Non-pigmented ciliary epithelial cell (primary cell): ENCODE measurements at places on chromosomes 16 and 17.

DNA sequence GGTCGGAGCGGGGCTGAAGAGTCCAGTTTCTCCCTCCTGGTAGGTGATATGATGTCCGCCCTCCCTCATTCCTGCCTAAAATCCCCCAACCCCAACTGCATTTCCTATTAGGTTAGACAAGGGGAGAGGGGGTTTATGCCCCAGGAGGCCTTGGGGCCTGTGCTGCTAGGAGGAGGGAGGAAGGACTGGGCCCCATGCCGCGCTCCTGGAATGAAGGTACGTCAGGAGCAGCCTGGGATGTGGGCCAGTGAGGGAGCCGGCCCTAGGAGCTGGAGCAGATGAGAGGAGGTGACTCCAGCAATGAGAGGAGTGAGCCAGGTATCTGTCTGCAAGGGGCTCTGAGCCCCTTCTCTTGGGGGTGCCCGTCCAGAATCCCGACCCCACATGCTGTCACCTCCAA lies 46.9 kb upstream of the CDC42EP4 start:
- no peak for DNase-seq

DNA sequence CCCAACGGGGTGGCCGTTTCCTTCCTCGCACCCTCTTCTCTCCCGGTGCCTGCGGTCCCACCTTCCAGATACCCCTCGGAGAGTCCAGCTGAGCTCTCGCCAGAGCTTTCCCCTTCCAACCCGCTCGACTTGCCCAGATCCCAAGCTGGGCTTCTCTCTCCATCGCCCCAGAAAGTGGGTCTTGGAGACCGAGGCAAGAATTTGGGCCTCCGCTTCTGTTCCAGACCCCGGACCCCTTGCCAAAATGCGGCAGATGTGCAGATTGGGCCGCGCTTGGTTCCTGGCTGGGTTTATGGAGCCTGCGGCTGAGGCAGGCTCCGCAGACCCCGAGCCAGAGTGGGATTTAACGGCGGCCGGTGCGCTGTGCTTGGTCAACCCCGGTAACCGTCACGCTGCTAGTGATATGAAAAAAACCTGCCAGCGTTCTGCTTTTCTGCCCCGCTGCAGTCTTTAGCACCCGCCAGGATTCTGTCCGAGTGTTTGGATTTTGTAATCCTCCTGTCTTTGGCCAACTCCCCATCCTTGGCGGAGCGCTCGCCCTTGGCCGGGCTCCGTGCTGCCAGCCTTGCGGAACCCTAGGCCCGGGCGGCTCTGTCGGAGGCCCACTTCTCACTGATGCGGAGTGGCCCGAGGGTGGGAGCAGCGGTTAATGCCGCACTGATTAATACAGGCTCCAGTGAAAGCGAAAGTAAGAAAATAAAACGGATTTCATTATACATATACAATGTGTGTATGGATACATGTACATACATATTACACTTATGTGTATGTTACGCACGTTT lies 754 bp upstream of the SLFN11 start:
- DNase-seq = no peak

GRCh38 chr17:61816538-61816937 lies 46.8 kb downstream of the BRIP1 start:
- DNase-seq = no peak

GRCh38 chr16:56828647-56829046 lies 36.4 kb upstream of the SLC12A3 start:
- DNase-seq = no peak

DNA sequence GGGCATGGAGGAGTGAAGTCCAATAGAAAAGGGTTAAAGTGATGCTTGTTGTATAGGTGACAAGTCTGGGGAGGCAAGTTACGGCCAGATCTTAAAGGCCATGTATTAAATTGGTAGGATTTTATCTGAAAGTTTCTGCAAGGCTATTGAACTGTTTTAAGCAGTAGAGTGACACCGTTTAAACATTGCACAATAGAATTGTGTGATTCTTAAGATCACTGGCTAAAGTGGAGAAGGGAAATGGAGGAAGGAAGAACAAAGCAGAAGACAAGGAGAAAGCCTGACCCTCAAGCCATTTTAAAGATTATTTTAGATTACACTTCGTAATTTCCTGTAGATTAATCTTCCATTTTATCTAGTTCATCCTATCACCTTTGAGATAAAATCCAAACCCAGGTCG lies 5.6 kb upstream of the MPHOSPH6 start:
- DNase-seq = no peak

DNA sequence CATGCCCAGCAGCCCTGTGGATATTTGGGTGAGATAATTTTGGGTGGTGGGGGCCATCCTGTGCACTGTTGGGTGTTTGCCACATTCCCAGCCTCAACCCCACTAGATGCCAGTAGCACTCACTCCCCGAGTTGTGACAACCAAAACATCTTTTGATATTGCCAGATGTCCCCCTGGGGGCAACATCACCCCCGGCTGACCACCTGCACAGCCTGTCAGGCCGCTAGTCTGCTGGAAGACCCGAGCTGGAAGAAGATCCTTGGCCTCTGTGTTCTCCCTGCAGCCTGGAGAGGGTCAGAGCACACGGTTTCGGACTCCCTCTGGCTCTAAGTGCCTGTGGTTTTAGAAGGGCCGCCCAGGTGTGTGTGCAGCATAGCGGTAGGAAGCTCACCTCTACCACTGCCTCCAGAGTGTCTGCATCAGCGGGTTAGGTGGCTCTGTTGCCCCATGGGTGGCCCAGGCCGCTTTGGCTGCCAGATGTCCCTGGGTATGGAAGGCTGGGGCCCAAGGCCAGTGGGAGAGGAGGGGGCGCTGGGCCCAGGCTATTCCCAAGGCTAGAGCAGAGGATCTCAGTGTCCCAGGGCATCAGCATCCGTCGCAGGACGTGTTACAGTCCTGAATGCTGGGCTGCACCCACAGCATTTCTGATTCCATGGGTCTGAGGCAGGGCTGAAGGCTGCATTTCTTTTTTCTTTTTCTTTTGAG lies 195.8 kb upstream of the GSE1 start:
- DNase-seq = no peak

GRCh38 chr17:50462446-50462845 lies 6.2 kb downstream of the CHAD start:
- DNase-seq = no peak

DNA sequence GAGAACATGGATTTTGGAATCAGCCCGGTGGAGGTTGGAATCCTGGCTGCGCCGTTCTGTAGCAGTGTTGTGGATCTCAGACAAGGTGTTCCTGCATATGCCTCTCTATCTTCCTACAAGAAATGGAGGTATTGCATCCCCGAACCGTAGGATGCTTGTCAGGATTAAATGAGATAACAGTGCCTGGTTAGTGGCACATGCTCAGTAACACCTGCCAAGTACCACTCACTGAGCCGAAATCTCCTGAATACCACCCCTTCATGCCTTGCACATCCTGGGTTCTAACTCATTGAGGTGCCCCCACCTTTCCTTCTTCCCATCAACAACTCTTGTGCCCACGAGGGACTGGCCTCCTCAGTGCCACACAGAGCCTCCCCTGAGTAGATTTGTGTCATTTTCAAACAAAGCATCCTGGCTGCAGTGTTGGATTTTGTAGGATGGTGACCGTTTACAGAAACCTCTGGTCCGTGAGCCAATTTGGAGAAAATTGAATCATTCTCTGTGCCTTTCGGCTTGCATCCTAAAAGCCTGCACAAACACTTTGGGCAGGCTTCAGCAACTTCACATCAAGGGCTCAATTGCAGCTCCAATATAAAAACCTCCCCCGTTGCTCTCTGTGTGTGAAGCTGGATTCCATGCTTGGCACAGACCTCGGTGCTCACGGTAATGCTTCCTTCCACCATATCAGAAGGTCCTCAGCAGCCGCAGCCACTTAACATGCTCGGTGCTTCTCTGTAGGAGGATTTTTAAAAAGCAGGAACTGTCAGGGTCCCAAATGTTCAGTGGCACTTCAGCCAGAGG lies 84.2 kb downstream of the WWOX start:
- no peak for DNase-seq

GRCh38 chr17:82217530-82218204 lies 5.0 kb upstream of the CCDC57 start:
- peak; percentile 66 for DNase-seq

- no peak for DNase-seq
Observed at GRCh38 chr17:82939621-82940135, 99.9 kb upstream of the ZNF750 start.

DNA sequence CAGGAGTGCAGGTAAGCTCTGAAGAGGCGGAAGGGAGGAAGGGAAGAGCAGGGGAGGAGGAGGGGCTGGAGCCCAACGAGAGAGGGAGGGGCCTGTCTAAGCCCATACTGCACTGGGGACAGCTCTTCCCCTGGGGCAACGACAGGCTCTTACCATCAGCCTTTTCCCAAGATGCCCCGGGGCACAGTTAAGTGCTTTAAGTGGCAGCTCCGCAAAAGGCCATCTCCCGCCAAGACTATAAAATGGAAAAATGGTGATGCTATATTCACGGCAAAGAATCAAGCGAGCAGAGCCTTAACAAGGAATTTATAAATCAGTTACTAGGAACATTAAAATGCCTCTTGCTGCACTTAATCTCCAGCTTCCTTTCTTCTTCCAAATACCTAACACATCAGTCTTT lies 110.2 kb upstream of the NLRP1 start:
- no peak for DNase-seq

DNA sequence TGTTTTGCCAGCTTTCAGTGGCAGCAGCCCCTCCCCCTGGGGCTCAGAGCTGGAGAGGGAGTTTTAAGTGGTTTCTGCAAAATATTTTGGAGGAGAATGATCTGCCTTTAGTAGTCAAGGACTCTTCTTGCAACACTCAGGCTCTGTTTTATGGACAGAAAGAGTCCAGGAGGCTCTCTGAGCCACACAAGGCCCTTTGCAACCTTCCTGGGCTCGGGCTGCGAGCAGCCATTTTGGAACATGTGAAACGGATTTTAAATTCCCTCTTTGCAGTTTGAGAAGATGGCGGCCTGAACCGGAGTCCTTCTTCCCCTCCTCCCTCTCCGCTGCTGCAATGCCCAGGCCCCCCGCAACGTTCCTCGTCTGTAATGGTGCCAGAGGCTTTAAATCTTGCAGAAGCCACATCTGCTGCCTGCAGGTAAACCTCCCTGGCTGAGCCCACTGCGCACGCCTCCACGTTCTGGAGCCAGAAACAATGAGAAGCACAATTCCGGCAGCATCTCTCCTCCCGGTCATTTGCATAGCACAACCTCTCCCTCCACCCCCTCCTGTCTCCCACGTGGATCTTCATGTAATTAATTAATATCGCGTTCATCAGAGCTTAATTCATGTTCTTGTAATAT lies 386.1 kb downstream of the SEC14L1 start:
- DNase-seq = no peak

DNA sequence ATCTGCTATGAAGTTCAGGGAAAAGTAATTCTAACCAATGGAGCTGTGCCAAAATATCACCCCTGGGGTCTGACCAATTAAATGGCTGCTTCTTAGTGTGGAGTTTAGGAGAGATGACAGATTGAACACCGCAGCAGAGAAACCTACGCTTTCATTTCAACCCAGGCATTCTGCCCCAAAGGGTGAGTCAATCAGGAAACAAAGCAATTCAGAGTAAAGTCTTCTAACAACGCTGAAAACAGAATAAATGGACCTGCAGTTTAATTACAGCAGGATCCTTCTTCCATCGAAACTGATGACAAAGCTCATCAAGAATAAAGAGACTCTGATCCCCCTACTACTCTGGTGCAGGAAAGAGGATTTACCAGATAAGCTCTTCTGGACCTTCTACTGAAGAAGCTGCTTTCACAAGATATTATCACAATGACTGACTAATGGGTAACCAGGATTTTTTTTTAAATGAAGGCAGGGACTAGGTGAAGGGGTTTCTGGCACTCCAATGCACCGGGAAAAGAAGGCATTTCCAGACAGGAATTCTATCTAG lies 16.7 kb downstream of the RFFL start:
- peak; percentile 65 for DNase-seq

GRCh38 chr17:38604479-38605403 lies 1.0 kb downstream of the SRCIN1 start:
- DNase-seq = no peak

- no peak for DNase-seq
Observed at GRCh38 chr16:19168371-19169081, 486 bp downstream of the SYT17 start.

- no peak for DNase-seq
Observed at GRCh38 chr17:74274709-74275340, 791 bp downstream of the DNAI2 start.

GRCh38 chr17:58918884-58919283 lies 163.2 kb downstream of the PPM1E start:
- DNase-seq = no peak

DNA sequence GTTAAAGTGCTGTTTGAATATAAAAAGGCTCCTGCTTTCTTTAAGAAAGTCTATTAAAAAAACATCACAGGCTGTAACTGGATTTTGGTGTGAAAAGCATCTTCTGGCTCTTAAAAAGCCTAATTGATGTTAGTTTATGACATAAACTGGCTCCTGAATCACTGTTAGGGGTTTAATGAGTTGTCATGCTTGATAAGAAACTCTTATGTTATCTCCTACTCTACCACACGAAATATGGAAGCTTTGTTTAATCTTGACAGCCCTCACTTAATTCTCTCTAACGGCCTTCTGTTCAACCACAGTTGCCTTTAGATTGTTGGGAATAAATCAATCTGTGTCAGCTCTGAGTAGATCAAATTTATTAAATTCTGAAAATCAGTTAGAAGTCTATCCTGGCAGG lies 51.5 kb downstream of the CPPED1 start:
- DNase-seq = no peak

- DNase-seq = no peak
Observed at GRCh38 chr17:15220785-15221184, 44.3 kb downstream of the PMP22 start.

DNA sequence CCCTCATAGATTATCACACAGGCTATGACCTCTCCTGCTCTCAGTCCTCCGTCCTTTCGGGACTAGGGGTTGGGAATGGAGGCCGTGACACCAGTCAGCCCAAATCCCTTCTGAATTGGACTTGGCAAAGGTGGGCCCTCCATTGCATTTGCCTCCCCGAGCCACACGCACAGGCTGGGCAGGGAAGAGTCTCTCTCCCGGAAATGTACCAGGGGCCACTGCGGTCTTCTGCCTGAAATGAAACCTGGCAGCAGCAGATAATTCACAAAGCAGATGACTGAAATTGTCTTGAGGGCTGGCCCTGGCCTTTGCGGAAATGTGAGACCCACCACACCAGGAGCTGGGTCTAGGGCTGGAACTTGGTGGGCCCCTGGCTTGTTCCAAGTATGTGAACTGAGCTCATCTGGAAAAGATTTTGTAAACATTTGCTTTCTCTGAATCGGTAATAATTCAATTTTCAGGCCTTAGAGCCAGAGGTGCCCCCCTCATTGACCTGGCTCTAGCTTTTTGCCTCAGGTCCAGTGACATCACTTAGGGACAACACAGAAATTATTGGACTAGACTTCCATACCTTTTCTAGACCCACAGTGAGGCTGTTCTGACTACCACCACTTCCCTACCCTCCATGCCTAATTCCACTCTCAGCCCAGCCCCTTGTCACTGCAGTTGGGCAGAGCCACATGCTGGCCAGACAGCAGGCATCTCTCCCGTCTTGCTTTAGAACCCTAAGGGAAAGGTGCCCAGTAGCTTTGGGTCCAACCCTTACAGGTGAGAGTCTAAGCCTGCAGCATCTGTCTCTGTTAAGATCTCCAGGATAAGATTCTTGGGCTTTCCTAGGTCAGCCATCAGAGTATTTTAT lies 75.2 kb downstream of the CCDC182 start:
- no peak for DNase-seq
